SK-N-MC (cell line): ENCODE measurements at places on chromosomes 5 and 9.

- no peak for DNase-seq
These were observed 122.5 kb upstream of the SLC44A1 start for GRCh38 chr9:105121861-105122430.

GRCh38 chr9:109444771-109445320, 53.3 kb downstream of the PTPN3 start:
- DNase-seq = no peak

- no peak for DNase-seq
These were observed 146.7 kb downstream of the GPBP1 start for GRCh38 chr5:57320582-57320981.

DNA sequence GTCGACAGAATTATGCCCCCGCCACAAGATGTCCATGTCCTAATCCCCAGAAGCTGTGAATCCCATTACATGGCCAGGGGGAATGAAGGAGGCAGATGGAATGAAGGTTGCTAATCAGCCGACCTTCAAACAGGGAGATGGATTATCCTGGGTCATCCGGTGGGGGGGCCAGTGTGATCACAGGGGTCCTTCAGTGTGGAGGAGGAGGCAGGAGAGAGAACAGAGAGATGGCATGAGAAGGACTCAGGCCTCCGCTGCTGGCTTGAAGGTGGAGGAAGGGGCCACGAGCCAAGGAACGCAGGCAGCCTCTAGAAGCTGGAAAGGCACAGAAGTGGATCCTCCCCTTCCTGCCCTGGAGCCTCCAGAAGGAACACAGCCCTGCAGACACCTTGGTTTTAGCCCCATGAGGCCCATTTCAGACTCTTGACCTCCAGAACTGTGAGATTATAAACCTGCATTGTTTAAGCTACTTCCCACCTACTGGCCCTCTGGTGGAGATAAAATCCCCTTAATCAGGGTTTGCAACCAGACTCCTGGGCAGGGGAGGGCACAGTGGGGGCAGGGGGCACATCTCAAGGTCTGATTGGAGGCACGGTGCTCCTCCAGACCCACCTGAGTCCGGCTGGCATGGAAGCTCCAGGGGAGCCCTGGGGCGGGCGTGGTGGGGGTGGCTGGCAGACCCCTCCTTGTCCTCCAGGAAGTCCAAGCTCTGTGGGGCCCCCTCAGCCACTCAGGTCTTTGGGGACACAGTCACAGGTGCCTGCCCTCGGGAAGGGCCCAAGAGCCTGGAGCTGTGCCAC, 13.8 kb downstream of the PTGES2 start:
- DNase-seq = no peak

DNA sequence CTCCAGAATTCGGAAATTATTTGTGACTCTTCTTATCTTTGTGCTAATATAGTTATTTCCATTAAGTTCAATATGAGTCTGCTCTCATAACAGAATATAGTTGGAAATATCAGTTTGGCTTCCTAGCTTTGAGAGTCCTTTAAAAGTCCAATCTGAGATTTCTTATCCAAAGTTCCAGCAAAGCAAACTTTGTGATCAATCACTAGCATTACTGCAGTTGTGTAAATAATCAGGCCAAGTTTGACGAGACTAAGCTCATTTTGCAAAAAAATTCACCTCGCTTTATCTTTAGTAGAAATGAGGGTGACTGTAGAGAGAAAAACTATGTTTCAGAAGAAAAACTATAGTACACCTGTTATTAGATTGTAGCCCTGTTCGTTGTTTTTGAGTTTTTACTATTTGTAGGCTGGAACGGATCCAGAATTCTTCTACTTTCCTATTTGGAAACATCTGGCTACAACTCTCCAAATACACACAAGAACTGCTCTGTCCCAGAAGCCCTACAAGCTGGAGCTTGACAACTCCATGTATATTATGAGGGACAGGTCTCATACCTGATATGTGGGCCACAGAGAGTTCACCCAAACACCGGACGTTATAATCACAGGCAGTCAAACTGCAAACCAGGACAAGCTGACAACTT, 47.8 kb downstream of the RAPGEF1 start:
- no peak for DNase-seq

DNA sequence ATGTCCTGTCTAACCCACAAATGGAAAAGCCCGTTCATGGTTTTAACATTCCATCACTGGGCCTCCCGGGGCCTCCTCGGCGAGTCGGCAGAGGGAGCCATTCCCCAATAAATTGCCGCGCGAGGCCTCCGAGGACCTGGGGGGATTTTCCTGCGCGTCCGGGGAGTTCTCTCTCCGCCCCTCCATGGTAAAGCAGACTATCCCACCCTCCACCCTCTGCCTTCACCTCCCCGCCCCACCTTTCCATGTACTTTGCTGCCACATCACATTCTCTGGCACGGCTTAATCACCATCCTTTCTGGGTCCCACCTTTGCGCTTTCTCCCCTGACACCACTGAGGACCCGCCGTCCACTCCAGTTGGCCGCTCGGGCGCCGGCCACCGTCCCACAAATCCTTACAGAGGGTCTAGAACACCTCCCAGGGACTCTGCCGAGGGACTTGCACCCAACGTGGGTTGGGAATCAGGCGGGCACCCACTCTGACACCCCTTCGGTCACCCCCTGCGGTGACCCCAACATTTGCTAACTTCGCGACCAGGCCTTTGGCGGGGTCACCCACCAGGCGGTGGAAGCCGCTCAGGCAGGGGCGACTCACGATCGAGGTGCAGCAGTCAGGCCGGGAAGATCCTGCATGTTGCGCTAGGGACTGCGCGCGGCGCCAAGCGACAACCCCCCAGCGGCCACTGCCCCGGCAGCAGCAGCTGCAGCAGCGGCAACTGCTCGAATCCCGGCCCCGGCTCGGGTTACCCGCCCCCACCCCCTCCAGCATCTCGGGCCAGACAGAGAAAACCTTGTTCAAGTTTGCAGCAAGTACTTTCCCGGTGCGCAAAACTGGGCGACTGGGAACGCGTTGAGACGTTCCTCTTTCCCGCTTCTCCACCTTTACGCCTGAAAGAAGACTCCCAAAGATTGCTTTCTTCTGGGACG, at the start of gene MEGF10:
Gene MEGF10, plus strand, starts transcription at position 778 of the 927 bp plus-strand sequence. CDS start 40,513 bp downstream, outside the sequence.
- no peak for DNase-seq

DNA sequence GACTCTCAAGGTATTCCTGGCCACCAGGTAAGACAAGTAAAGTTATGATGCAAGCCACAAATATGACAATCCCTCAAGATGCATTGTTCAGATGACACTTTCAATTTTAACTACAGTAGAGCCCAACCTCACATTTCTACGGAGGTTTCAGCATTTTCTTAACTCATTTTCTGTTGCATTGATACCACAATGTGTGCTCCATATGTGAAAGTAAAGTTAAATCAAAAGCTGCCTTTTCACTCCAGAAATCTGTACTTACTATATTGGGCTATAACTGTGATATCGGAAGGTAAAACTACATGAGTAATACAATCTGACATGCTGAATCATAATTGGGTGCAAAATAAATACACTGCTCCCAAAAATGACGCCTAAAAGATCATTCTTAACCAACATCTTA, 333.6 kb upstream of the MEF2C start:
- no peak for DNase-seq

DNA sequence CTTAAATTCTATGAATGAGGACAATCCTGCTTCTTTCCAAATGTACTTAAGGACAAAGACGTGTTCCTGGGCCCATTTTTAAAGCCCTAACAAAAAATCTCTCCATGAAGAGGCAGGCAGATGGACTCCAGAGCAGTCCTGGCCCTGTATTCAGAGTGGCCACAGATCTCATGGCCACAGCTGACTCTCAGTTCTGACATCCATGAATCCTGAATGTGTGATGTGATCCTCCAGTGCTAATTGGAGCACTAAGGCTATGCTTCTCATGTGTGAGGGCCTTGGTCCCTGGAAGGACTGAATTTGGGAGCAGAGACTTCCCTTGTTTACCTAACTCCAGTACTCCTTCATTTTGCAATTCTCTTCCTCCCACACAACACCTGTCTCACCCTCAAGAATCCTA, 373.0 kb downstream of the AGTPBP1 start:
- no peak for DNase-seq

DNA sequence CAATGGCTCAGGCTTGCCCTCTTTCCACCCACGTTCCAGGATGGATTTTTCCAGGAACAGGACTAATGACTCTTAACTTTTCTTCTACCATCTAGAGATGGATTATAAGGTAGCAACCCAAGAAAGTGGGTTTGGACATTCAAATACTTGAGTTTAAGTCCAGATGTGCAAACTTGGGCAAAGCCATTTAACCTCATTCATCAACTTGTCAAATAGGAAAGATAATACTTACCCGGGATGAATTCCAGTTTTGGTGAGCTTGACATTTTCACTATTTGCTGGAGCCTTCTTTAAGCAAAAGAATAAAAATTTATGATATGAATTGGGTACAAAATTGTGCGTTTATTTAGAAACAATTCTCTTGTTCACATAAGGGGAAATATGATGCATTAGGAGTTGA, 44.3 kb upstream of the ZBED3 start:
- no peak for DNase-seq

DNA sequence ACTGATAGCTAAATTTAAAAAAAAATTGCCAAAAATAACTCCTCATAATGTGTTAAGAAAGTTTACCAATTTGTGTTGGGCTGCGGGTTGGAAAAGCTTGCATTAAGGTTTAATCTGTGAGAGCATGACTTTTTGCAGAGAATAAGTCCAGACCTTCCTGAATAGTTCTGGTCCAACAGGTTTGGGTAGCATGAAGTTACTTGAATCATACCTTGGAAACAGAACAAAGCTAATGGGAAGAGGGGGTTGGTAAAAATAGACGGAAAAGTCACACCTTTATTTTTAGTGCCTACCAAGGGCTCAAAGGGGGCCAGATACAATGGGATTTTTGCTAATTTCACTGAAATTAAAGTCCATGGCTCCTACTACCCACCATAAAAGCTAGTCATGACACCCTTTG, 17.1 kb upstream of the MATR3 start:
- DNase-seq = no peak

DNA sequence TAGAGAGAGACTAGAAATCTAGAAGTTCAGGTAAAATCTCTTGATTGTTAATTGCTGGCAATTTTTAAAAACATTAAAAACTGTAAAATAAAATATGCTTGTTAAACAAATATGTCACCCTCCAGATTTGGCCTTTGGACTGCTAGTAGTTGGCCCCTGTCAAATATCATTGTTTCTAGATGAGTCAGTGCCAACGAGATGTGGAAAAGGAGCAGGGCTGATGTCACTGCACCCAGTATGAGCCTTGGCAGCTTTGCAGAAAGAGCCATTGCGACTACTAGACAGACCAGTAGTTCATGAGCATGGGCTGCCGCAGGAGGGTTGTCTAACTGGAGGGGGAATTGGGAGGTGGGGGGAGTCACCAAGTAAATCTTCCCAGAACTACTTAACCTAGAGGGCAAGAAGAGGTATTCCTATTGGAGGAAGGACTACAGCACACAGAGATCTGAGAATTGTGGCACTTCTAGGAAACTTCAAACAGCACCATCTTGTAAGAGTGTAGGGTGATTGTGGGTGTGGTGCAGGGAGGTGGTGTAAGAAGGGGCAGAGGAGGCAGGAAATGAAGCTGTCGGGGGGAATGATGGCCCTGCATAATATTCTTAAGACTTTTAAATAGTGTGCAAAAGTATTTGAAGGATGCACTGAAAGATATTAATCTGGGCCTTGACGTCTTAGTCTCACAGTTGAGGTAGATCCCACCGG, 7.1 kb upstream of the DOCK2 start:
- no peak for DNase-seq

DNA sequence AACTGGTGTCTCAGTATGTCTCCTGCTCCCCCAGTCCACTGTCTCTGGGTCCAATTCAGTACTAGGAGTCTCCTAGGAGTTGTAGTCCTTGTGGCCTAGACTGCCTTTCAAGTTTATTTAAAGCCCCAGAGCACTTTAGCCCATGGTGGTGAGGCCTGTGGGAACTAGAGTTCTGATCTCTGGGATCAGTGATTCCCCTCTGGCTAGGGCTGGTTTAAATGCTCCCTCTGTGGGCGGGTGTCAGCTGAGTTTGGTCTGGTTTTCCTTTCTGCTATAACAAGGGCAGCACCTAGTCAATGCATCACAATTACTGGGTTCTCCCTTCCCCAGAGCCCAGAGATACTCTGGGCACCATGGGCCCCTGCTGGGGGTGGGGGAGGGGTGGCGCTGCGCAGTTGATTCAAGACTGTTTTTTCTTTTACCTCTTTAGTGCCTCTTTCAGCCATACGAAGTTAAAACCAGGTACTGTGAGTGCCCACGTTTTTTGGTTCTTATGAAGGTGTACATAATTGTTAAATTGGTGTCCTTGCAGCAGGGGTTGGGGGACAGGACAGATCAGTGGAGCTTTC, 9.3 kb upstream of the SLC36A3 start:
- DNase-seq = no peak

- no peak for DNase-seq
These were observed 989 bp upstream of the FBN2 start for GRCh38 chr5:128539038-128539429.

DNA sequence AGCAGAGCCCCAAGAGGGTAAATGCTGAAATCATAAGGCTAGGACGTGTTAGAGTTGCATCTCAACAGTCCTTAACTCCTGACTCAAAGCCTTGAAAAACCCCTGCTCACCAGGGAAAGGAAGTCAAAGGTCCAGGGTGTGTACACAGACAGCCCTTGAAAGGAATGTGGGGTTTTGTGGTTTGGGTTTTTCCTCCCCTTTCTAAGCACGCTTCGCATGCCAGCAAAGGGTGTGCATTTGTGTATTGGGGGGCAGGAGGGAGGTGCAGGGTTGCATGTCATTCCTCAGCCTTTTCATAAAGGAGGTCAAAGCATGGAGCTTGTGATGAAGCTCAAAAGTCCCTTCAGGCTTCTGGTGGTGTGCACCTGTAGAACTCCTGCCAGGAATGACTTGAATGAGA, 17.3 kb upstream of the XPA start:
- DNase-seq = no peak

- DNase-seq = no peak
These were observed 11.6 kb upstream of the CMBL start for GRCh38 chr5:10319202-10319851.

DNA sequence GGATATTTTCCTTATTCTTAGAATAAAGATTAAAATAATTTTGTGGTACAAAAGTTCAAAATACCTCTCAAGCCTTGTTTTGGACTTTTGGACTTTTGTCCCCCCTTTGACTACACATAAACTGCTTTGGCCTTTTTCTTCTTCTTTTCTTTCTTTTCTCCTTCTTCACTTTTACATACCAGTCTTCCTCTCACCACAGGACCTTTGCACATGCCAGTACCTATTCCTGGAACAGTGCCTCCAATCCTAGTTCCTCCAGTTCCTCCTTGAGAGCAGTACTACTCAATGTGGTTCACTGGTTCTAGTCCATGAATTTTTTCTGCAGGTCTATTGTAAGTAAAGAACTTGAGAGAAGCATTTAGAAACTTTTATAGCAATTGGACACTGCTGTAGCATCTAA, 136.5 kb downstream of the STK32A start:
- DNase-seq = no peak

GRCh38 chr5:177498013-177498787, 796 bp upstream of the PDLIM7 start:
- no peak for DNase-seq
